ENCODE measurements at places on chromosomes 7 and 10. TPM values are rescaled to one million over a fixed set of nuclear protein-coding genes. Genes with fewer than 3 reads are reported as not detected.

The BLNK gene
- total RNA-seq = 5.6 TPM

DNA sequence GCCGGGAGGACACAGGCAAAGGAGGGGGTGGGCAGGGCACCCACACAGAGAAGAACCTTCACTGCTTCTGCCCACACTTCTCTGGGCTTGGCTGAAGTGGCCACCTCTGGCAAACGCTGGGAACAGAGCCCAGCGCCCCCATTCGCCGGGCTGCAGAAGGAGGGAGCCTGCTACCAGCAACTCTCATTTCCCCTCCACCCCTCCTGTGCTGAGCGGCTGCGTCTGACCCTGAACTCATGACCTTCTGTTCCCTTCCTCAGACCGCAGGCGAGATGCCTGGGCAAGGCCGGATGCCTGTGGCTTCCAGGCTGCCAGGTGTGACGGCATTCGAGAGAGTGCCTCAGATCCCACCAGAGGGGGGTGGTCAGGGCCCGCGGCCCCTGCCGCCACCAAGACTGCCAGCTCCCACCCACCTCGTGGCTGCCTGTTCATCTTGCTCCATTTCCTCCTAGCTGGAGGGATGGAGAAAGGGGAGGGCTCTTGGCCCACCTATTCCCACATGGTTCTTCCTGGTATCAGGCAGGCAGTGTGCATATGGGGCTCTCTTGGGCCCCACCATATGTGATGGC, 19.8 kb downstream of the DNAJB12 start:
- peak; percentile 90 for DNase-seq

The RBP3 gene
- total RNA-seq = not detected

The ATOH7 gene
- total RNA-seq = 0.27 TPM

DNA sequence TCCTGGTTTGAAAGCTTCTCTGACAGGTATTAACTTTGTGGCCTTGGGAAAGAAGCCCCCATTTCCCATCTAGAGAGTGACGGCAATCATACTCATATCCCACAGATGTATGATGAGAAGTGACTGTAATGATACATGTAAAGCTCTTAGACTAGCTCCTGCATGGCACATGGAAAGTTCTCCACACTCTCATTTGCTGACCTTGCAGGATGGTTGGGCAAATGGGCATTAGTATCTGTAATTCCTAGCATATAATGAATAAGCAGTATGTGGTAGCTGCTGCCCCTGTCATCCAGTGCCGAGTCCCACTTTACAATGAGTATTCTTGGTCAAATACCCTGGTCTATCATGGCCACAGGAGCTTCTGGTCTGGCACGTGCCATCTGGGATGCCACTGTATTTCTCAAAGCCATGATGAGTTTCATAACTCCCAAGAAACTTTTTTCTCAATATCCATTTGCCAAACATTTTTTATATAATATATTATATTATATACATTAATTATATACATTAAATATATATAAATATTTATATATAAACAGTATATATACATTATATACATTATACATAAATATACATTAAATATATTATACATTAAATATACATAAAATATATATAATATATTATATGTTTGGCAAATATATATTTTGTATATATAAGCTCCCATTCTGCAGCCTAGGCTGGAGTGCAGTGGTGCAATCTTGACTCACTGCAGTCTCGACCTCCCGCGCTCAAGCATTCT, 106.5 kb upstream of the FZD1 start:
- no peak for DNase-seq

GRCh38 chr10:4202938-4203337, 417.9 kb upstream of the KLF6 start:
- no peak for DNase-seq

DNA sequence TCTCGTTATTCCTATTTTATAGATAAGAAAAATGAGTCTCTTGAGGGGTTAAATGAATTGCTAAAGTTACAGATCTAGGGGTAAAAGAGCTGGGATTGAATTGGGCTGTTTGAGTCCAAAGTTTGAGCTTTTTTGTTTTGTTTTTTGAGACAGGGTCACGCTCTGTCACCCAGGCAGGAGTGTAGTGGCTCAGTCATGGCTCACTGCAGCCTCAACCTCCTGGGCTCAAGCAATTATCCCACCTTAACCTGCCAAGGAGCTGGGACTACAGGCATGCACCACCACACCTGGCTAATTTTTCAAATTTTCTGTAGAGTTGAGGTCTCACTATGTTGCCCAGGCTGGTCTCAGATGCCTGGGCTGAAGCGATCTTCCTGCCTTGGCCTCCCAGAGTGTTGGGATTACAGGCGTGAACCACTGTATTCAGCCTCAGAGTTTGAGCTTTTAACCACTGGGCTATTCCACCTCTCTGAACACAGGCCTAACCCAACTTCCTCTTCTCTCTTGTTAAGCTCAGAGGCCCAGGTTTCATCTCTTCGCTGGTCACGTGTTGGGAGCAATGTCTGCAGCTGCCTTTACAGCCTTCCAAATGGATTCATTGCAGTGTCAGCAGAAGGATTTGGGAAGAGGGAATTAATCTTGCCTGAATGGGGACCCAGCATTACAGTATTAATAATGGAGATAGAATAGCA, 8.0 kb downstream of the SUFU start:
- DNase-seq = no peak

DNA sequence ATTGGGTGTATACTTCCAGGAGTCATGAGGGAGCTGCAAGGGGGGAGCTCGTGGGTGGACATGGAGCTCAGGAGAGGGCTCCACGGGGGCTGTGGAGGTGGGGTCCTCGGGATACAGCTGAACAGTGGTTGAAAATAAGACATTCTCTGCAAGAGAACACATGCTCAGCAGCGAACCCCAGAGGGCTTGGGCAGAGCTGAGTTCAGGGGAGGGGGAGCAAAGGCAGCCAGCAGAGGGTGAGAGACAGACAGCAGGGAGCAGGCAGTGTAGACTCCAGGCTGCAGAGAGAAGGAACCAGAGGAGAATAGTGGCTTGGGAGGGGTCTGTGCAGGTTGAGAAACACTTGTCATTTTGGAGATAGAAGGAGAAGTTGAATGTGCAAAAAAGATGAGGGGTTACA, 73.0 kb upstream of the LRRC18 start:
- DNase-seq = no peak

DNA sequence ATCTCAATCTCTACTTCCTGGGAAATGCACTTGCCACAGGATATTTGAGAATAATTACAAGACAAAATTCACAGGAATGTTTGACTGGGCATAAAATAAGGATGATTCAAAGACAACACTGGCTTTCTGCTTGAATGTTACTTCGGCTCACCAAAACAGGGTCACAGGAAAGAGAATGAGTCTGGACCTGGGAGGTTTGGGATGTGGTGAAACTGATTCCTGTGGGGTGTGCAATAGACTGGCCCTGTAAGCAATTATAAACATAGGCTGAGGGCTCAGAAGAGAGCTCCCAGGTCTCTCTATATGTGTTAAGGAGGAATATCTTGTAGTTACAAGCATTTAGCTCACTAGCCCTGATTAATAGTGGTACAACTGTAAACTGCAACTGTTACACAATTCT, 613.9 kb upstream of the CELF2 start:
- DNase-seq = no peak

The PDK4 gene
- 238 TPM for total RNA-seq

GRCh38 chr10:100829097-100829870, 83.5 kb upstream of the SLF2 start:
- no peak for DNase-seq

- DNase-seq = no peak
These were observed 15.2 kb upstream of the EGR2 start for GRCh38 chr10:62831346-62831745.

DNA sequence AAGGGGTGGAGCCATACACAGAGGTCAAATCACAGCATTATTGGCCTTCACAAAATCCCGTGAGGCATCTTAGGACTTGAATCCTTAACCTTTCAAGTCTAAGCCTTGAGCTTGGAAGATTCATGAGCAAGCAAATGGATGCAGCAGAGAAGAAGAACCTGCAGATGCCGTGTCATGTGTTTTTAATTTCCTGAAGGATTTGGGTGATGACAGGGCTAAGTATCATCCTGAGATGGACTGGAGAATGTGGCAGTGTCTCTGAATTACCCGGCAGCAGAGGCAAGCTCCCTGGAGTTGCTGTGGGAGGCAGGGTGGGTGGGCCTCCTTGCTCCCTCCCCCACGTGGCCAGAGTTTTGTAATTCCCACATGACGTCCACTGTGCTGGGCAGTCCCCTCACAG, 50.8 kb downstream of the GCC1 start:
- no peak for DNase-seq

DNA sequence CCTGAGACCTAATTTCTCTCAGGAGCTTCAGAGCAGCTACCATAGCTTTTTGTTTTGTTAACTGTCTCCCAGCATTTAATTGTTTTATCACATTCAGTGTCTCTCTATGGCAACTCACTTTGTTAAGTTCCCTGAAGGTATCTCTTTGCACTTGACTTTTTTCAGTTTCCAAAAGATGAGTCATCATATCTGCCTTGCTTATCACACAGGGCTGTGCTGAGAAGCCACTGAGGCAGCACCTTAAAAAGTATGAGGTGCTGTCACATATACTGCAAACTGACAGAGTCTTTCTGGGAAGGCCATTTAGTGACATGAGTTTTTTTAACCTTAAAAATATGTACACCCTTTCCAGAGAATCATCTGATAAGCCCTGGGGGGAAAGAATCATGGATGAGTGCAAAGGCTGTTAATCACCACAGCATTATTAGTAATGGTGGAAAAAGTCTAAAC, 56.8 kb downstream of the PPP1R3C start:
- no peak for DNase-seq

DNA sequence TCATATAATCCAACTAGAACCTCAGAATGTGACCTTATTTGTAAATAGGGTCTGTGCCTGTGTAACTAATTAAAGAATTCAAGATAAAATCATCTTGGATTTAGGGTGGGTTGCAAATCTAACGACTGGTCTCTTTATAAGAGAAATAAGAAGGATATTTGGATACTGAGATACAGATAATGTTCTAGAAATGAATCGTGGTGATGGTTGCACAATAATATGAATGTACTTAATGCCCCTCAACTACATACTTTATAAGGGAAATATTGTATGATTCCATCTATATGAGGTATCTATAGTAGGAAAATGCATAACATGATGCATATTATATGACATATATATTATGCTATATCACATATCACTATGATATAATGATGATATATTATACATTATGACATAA, 265.7 kb downstream of the SEMA3D start:
- no peak for DNase-seq

DNA sequence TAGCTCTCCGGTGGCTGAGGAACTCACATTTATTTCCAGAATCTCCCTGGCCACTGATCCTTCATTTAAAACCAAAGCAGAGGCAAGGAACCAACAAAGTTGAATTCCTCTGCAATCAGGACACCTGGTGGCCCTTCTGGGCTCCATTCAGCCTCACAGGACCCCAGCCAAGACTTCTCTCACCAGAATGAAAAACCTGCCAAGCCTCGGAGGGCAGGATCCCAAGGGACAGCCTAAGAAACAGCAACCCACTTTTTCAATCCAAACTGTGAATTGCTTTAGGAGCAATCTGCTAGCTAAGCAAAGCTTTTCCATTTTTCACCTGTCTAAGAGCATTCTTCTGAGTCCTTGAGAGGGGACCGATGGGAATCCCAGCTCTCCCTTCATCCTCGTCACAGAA, 34.6 kb downstream of the OAT start:
- no peak for DNase-seq

The GIMAP5 gene
- 15.7 TPM for total RNA-seq

DNA sequence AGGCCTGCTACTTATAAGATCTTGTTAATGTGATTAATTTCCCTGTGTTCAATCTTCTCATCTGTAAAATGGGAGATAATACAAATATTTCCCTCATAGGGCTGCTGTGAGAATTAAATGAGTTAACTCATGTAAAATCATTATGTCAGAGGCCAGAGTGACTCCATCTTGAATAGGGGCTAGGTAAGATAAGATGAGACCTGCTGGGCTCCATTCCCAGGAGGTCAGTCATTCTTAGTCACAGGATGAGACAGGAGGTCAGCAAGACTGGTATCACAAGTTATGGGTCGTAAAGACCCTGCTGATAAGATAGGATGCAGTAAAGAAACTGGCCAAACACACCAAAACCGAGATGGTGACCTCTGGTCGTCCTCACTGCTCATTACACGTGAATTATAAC, 200.7 kb downstream of the CYP26A1 start:
- DNase-seq = no peak

- DNase-seq = no peak
These were observed 217.0 kb downstream of the CREB5 start for GRCh38 chr7:28629216-28629842.

The DUS4L gene
- total RNA-seq = 6.1 TPM

DNA sequence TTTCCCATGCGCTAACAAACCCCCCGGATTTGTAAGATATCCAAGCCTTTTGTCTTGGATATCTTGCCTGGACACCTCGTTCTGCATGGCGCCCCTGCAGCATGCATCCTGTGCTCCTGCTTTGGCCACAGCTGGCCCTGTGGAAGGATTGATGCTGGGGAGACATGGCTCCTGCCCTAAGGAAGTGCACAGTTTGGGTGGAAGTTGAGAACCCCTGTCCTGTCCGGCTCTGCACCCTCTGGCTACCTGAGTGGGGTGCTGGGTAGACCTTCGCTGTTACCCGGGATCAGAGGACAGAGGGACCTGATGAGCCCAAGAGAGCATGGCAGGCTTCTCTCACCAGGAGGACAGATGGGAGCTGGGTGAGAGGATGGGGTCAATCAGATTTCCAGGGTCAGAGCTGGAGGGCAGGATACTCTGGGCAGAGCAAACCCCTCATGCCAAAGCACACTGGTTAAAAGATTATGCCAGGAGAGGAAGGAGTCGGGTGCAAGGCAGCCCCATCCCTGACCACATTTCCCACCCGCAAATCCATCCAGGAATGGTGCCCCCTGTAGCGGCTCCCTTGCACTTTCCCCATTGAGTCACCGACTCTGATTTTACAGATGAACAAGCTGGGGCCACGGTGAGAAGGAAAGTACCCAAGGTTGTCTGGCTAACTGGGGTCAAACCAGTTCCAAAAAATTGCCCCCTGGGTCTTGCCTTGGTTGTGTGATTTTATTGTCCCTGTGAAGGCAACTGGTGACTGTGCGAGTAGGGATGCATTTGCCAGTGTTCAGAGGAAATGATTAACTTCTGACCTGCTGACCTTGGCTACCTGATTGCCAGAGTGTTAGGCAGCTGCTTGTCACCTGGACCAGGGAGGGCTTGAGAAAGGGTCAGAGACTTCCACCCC, 290.1 kb upstream of the ZMIZ1 start:
- no peak for DNase-seq

GRCh38 chr7:76220185-76221057, 18.7 kb downstream of the SRRM3 start:
- no peak for DNase-seq

GRCh38 chr10:96208271-96208670, 63.1 kb downstream of the BLNK start:
- no peak for DNase-seq

The MSS51 gene
- total RNA-seq = 1.4 TPM

GRCh38 chr10:18155321-18155720, 15.1 kb downstream of the CACNB2 start:
- no peak for DNase-seq

GRCh38 chr7:34330308-34330707, 327.7 kb upstream of the NPSR1 start:
- no peak for DNase-seq

- no peak for DNase-seq
These were observed 208.8 kb downstream of the HIBADH start for GRCh38 chr7:27453702-27454405.

- no peak for DNase-seq
These were observed 23.2 kb downstream of the UPF2 start for GRCh38 chr10:12019283-12019971.

The MNX1 gene
- total RNA-seq = 13.3 TPM

- no peak for DNase-seq
These were observed 65.1 kb upstream of the PIP4K2A start for GRCh38 chr10:22779331-22780019.

The UCN3 gene
- not detected for total RNA-seq

The GCK gene
- not detected for total RNA-seq

GRCh38 chr10:110494532-110494931, 3.2 kb upstream of the DUSP5 start:
- DNase-seq = no peak

Data from transverse colon (tissue), 4 donors.